ENCODE measurements at places on chromosomes 7 and 10. TPM values are rescaled to one million over a fixed set of nuclear protein-coding genes. Genes with fewer than 3 reads are reported as not detected.

The PAX4 gene
- not detected for total RNA-seq

The C10orf88 gene
- total RNA-seq: 8.7 TPM

The AKR1C4 gene
- total RNA-seq: 0.37 TPM

The CALCR gene
- not detected for total RNA-seq

The ZNF488 gene
- total RNA-seq: 13.1 TPM

The HECW1 gene
- total RNA-seq: 12.0 TPM

The LIPK gene
- not detected for total RNA-seq

The RET gene
- total RNA-seq: 0.40 TPM

The OR2A1 gene
- total RNA-seq: not detected

The SPAM1 gene
- total RNA-seq: not detected

The GALNT17 gene
- not detected for total RNA-seq

The CHST15 gene
- total RNA-seq: 9.1 TPM

The MYH16 gene
- 0.87 TPM for total RNA-seq

The ST8SIA6 gene
- total RNA-seq: 0.07 TPM
